Right atrium auricular region (tissue), 2 donors: ENCODE measurements at places on chromosomes 2 and 18. TPM values are rescaled to one million over a fixed set of nuclear protein-coding genes. Genes with fewer than 3 reads are reported as not detected.

- H3K27me3 ChIP-seq, result no peaks in the 10 kb centered on the region
- no peak overlapping the region for H3K27ac ChIP-seq
- H3K4me1 ChIP-seq, result no peaks in the 10 kb centered on the region
- DNase-seq, result no peak
- H3K36me3 ChIP-seq, result no peaks in the 10 kb centered on the region
Observed at GRCh38 chr18:37441821-37442220, 123.8 kb downstream of the CELF4 start.

SLC30A3 gene
- 9.4 TPM for total RNA-seq

PRKAG3 gene
- total RNA-seq, result not detected

- no peaks in the 10 kb centered on the region for H3K27me3 ChIP-seq
- no peak for DNase-seq
- no peak overlapping the region for H3K27ac ChIP-seq
- H3K4me3 ChIP-seq, result no peak overlapping the region
Observed at GRCh38 chr2:173713904-173714555, 251.1 kb downstream of the SP3 start.

LBH gene
- total RNA-seq, result 18.9 TPM

G6PC2 gene
- not detected for total RNA-seq
